ENCODE measurements at places on chromosomes 13 and 19.
A peak's percentile ranks its signal among the peaks of the same experiment; 100 is the strongest.

- no peak overlapping the region for H3K4me3 ChIP-seq
- no peaks in the 10 kb centered on the region for H3K27me3 ChIP-seq
- H3K27ac ChIP-seq = no peak overlapping the region
- H3K4me1 ChIP-seq = no peaks in the 10 kb centered on the region
Measured at GRCh38 chr13:80562433-80563156, 221.7 kb upstream of the SPRY2 start.

DNA sequence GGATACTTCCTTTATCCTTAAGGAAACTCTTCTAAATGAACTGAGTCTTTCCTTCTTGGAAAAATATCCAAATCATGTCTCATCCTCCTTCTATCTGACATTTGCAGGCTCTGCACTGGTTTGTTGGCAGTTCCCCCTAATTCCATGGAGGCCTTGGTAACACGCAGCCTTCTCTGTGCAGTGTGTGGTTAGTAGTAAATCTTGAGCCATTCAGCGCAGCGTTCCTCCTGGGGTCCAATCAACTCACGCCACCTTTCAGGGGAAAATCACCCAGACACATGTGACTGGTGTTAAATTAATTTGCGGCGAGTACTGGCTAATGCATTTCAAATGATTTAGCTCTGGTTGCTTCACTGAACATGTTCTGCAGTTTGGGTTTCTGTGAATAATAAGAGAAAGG lies 21.0 kb upstream of the CBY2 start:
- DNase-seq = no peak
- H3K36me3 ChIP-seq = no peaks in the 10 kb centered on the region
- H3K27ac ChIP-seq = no peak overlapping the region
- H3K4me1 ChIP-seq = peaks cover 3% of the 10 kb centered on the region
- H3K4me3 ChIP-seq = no peak overlapping the region
- peaks cover 9% of the 10 kb centered on the region for H3K27me3 ChIP-seq

DNA sequence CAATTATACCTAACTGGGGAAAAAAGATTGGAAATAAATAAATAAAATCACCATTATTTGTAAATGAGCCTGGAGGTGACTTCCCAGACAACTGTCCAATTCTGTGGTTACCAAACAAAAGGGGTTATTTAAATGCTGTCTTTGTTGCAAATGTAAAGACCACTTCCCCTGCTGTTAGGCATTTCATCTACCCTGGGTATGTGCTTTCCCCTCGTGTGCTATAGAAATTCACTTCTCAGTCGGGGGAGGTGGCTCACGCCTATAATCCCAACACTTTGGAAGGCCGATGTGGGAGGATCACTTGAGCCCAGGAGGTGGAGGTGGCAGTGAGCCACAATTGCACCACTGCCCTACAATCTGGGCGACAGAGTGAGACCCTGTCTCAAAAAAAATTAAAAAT lies 101.9 kb upstream of the AKAP11 start:
- peaks cover 45% of the 10 kb centered on the region for H3K36me3 ChIP-seq
- H3K27ac ChIP-seq = no peak overlapping the region
- H3K4me3 ChIP-seq = no peak overlapping the region
- peaks cover 3% of the 10 kb centered on the region for H3K4me1 ChIP-seq

- no peaks in the 10 kb centered on the region for H3K4me1 ChIP-seq
- DNase-seq = no peak
- H3K27me3 ChIP-seq = no peaks in the 10 kb centered on the region
- H3K4me3 ChIP-seq = no peak overlapping the region
- no peak overlapping the region for H3K27ac ChIP-seq
Measured at GRCh38 chr19:28535352-28535775, 677.6 kb downstream of the UQCRFS1 start.

DNA sequence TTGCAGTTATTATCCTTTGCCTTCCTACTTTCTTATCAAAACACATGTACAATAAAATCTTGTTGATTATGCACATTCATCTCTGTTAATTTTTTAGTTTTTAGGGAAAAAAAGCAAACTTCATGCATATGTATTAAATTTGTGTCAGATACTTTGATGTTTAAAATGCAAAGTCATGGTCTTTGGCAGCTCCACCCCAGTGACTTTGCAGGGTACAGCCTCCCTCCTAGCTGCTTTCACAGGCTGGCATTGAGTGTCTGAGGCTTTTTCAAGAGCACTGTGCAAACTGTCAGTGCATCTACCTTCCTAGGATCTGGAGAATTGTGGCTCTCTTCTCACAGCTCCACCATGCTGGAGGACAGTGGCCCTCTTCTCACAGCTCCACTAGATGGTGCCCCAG lies 1988.1 kb upstream of the PCDH20 start:
- H3K4me3 ChIP-seq = no peak overlapping the region
- no peaks in the 10 kb centered on the region for H3K36me3 ChIP-seq
- H3K27me3 ChIP-seq = no peaks in the 10 kb centered on the region
- H3K4me1 ChIP-seq = no peaks in the 10 kb centered on the region
- H3K27ac ChIP-seq = no peak overlapping the region

GRCh38 chr19:17135001-17135853 lies 59.6 kb downstream of the MYO9B start:
- no peak for DNase-seq
- peak overlapping the region; percentile 2 for H3K27ac ChIP-seq
- no peaks in the 10 kb centered on the region for H3K27me3 ChIP-seq
- H3K4me1 ChIP-seq = peaks cover 9% of the 10 kb centered on the region

- H3K4me3 ChIP-seq = no peak overlapping the region
- no peak for DNase-seq
- no peaks in the 10 kb centered on the region for H3K36me3 ChIP-seq
- no peak overlapping the region for H3K27ac ChIP-seq
- H3K27me3 ChIP-seq = peaks cover 46% of the 10 kb centered on the region
Measured at GRCh38 chr13:30915691-30916541, 9.8 kb downstream of the MEDAG start.

DNA sequence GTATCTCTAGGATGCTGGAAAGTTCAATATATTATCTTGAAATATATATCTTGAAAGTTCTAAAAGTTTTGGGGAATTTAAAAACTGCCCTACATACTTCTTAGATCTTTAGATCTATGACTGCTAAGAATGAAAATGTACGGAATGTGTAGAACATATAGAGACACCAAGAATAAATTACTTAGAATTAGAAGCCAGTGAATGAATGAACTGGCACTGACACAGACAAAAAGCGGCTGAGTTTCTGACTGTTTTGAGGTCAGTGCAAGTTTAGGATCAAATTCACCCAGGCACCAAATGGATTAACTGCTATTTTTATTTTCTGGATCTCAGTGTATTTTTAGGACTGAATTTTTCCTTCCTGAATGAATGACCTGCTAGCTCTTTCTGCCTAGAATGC lies 411.2 kb downstream of the KCTD12 start:
- peaks cover 3% of the 10 kb centered on the region for H3K27me3 ChIP-seq
- no peak overlapping the region for H3K27ac ChIP-seq
- no peak for DNase-seq

DNA sequence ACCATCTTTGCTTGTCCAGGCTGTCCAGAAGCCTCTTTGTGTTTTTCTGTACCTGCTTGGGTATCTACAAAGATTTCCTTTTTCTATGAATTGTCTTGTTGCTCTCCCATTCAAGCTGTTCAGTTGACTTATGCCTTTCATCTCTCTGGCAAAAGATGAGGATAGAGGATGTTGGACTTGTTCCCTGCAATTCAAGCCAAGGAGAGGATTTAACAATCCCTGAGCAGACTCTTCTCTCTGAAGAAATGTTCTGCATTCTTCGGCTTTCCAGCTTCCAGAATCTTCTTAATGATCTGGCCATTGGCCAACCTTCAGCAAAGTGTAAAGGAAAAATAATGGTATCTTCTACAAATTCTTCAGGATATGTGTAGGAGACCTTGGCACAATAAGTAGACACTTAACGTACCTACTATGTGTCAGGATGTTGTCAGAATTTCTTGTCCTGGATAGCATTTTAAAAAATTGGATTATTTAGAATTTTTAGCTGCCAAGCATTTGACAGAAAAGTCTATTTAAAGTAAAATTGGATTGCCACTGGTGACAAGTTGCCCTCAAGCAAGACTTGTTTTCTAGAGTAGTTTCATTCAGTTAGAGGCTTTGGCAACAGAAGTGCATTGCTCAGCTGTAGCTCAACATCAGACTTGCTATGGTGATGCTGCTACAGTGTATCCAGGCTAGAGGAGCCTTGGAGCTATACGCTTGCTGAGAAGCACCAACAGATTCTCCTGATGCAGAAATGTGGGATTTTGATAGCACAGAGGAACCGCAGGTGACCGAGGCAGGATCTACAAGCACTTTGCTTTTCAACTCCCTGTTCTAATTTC lies 455.7 kb downstream of the SUCLA2 start:
- no peaks in the 10 kb centered on the region for H3K4me1 ChIP-seq
- no peaks in the 10 kb centered on the region for H3K36me3 ChIP-seq
- H3K4me3 ChIP-seq = no peak overlapping the region
- DNase-seq = no peak
- no peak overlapping the region for H3K27ac ChIP-seq

GRCh38 chr19:11534948-11535347 lies 3.7 kb upstream of the CNN1 start:
- no peaks in the 10 kb centered on the region for H3K36me3 ChIP-seq
- no peak for DNase-seq
- H3K4me3 ChIP-seq = no peak overlapping the region
- H3K27me3 ChIP-seq = peaks cover 19% of the 10 kb centered on the region

DNA sequence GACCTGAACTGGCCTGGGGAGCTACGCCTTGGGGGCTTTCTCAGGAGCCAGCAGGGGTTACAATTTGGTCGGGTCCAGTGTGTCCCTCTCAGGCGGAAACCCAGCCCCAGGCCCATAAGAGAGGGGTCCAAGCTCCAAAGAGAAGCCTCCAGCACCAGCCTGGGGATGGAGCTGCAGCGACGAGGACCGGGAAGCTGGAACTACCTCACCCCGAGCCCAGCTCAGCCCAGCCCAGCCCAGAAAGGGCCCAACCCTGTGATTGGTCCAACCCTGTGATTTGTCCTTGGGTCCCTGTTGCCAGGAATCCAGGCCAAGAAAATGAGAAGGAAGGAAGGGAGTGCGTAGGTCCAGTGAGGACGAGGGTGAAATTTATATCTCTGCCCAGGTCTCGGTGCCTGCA lies 24.1 kb downstream of the CLEC4M start:
- H3K4me1 ChIP-seq = no peaks in the 10 kb centered on the region
- no peak overlapping the region for H3K4me3 ChIP-seq
- peaks cover 41% of the 10 kb centered on the region for H3K27me3 ChIP-seq
- no peak for DNase-seq
- H3K27ac ChIP-seq = no peak overlapping the region
- H3K36me3 ChIP-seq = no peaks in the 10 kb centered on the region

DNA sequence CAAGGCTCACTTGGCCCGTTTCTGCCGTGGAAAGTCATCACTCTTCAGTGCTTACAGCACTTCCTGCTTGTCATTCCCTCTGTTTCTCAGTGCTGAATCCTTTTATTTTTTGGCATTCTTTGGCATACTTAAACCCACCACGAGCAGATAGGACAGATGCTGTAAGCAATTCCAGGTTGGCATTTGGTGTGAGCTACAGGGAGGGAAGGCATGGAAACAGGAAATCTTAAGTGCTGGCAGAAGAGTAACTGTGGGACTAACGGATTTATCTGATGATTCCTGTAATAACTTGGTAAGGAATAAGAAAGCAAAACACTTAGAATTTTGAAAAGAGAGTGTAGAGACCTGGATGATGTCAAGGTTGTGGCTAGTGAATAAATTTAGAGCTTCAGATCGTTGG lies 273.4 kb downstream of the GPC6 start:
- H3K4me1 ChIP-seq = no peaks in the 10 kb centered on the region
- H3K4me3 ChIP-seq = no peak overlapping the region
- H3K27ac ChIP-seq = no peak overlapping the region
- no peaks in the 10 kb centered on the region for H3K36me3 ChIP-seq

- no peaks in the 10 kb centered on the region for H3K27me3 ChIP-seq
- no peak overlapping the region for H3K4me3 ChIP-seq
- DNase-seq = no peak
- no peaks in the 10 kb centered on the region for H3K4me1 ChIP-seq
- H3K36me3 ChIP-seq = no peaks in the 10 kb centered on the region
Measured at GRCh38 chr13:75016225-75016624, 465.7 kb downstream of the TBC1D4 start.

DNA sequence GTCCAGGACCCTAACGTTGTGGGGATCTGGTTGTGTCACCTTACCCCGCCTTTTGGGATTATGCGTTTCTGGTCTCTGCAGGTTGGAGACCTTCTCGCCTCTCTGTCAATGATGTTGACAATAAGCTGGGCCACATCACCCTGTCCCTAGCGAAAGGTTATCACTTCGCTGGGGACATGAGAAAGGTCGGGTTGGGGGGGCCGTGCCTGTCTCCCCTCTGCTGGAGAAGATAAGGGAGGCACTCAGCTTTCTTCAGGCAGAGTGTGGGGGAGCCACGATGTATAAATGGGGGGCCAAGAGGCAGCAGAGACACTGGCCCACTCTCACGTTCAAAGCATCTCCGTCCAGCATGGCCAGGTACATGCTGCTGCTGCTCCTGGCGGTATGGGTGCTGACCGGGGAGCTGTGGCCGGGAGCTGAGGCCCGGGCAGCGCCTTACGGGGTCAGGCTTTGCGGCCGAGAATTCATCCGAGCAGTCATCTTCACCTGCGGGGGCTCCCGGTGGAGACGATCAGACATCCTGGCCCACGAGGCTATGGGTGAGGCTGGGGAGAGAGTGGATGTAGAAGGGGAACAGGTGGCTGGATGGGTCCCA lies at the start of gene RLN3:
TSS of gene RLN3 (plus strand) at position 293 of the 595 bp plus-strand sequence. CDS start at position 350, 57 bp downstream.
- peaks cover 11% of the 10 kb centered on the region for H3K4me1 ChIP-seq
- H3K36me3 ChIP-seq = peaks cover 9% of the 10 kb centered on the region
- no peak within 1 kb of the TSS for H3K4me3 ChIP-seq
- H3K27me3 ChIP-seq = no peaks in the 10 kb centered on the region

DNA sequence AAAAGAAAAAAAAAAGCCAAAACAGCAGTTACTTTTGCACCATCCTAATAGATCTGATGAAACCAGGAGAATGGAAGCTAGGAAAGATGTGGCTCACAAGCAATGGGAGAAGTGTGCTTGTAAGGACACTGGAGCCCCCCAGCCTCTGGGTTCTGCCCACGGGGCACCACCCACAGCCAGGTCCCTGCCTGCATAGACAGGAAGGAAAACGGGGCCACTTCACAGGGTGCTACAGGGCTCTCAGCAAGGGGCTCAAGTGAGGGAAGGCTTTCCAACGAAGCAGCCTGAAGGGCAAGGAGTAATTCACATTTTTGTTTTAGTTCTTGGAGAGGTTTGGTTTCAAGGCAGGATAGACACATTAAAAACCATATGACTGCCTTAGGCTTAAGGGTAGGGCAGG lies 42.7 kb downstream of the BRD4 start:
- H3K4me1 ChIP-seq = peaks cover 84% of the 10 kb centered on the region
- peaks cover 6% of the 10 kb centered on the region for H3K36me3 ChIP-seq
- DNase-seq = no peak
- H3K4me3 ChIP-seq = no peak overlapping the region
- H3K27me3 ChIP-seq = no peaks in the 10 kb centered on the region

GRCh38 chr19:57363688-57364181 lies 384 bp downstream of the TRAPPC2B start:
- H3K4me1 ChIP-seq = peaks cover 12% of the 10 kb centered on the region

Measured in activated T-helper 2 cell treated with anti-CD3 and anti-CD28 coated beads, Interferon-gamma antibody, Interleukin-2, Interleukin-4, amounts not matched to agents 10 μg/mL and 5 μg/mL and 100 μg/mL, durations not matched to agents 14 hours and 24 hours and 36 hours (primary cell).